ENCODE measurements at places on chromosomes 5 and 9. TPM values are rescaled to one million over a fixed set of nuclear protein-coding genes. Genes with fewer than 3 reads are reported as not detected.

DNA sequence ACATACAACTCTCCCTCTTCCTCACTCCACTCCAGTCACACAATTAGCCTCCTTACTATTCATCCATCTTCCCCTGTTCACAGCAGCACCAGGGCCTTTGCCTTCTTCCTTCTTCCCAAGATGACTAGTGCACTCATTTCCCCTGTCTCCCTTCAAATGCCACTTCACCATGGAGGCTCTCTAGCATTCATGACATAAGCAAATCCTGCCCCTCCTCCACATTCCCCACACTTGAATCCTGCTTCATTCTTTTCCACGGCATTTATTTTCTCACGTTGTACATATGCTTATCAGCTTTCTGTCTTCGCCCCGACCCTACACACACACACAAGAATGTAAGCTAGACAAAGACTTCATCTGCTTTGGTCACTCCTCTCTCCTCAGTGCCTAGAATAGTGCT lies 133.3 kb downstream of the CDK5RAP2 start:
- DNase-seq: no peak

GRCh38 chr5:154365823-154366222 lies 80.0 kb upstream of the SAP30L start:
- no peak for DNase-seq

DNA sequence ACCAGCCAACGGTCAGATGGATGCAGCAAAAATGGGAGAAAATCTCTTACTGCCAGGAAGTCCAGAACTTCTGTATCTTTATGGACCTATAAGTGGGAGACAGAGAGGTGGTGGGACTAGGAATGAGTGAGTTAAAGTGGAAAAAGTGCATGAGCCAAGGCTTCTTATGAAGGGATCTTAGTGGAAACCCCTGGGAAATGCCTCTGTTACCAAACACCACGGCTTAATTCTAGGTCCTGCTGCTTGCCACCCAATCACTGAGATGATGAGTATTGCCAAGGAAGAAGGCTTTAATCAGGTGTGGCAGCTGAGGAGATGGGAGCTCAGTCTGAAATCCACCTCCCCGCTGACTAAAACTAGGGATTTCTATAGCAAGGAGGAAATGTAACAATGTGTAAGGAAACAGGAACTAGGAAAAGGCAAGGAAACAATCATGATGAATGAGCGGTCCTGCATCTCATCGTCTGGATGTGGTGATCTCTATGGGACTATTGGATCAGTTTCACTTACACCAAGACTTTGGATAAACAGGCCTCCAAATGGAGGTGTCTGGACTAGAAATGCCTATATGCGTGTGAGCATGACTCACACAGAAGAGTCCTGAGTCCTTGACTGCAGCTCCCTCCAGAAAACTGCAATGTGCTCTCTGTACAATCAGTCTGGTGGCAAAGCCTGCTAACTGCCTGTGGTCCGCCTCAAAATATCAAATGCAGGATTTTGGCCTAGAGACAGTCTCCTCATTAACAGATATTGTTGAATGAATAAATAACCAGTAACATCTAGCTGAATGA lies 98.2 kb upstream of the PRR16 start:
- DNase-seq: no peak

- no peak for DNase-seq
Observed at GRCh38 chr9:37425298-37425752, 2.8 kb downstream of the GRHPR start.

GRCh38 chr5:98111686-98112085 lies 661.8 kb upstream of the RGMB start:
- DNase-seq: no peak

DNA sequence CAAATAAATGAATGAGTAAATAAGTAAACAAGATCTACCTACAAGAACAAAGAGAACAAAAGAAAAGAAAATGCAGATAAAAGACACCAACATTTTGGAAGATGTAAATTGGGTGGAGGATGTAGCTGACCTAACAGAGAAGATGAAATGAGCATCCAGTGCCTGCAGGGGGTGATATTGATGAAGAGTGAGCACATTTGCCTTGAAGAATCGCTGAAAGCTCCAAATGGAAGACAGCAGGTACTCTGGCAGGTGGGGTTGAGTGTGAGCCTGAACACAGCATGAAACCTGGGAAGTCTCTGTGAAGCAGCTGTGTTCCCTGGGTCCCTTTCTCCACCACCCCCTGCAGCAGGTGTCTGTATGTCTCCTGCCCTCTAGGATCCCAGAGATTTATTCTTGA lies 125.6 kb downstream of the NXNL2 start:
- DNase-seq: no peak

DNA sequence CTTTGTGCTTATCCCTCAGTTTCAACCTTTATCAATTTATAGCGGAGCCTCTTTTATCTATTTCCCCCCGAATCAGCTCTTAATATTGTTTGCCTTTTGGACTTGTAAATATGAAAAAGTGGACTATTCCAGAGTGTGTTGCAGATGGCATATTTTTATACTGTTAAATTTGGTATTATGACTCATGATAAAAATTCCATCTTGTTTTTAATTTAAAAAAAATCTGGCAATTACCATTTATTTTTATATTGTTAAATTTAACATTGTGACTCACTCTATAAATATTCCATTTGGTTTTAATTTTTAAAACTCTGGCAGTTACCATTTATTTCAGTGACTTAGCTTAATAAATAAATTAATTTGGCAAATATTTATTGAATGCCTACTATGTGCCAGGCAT lies 37.5 kb downstream of the RBM27 start:
- DNase-seq: no peak

- no peak for DNase-seq
Observed at GRCh38 chr5:120512068-120512467, 48.0 kb downstream of the PRR16 start.

GRCh38 chr5:66494437-66494836 lies 101.8 kb upstream of the MAST4 start:
- DNase-seq: no peak

DNA sequence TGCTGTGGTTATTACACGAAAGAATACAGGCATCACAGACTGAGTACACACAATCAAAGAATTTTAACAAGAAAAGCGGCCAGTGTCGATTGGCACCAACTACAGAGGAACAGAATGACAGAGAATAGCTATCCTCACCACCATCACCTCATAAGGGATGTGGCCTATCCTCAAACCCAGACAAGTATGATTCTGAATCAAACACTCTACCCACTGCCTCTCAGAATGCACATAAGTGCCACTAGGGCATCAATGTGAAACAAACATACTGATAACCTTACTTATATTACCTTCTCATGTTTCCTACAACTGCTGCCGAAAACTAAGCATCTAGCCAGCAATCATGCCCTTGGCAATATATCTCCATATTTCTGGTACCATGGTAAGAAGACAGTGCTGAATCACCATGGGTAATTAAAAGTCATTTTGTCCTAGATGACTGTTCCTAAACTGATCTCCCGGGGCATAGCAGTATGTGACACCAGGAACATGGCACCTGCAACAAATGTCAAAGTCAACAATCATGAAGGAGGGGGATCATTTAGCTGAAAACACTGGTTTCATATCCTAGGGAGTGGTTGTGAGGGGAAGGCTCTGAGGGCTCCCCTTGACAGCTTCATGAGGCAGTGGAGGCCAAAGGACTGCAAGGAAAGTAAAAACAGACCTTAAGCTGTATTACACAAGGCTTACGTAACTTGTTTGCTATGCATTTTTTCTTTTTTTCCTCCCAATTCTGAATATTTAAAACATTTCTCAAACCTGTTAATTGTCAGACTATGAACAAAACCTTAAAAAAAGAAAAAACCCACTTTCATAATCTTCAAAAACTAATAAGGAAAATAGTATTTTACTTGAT lies 88.3 kb downstream of the LHFPL2 start:
- no peak for DNase-seq

DNA sequence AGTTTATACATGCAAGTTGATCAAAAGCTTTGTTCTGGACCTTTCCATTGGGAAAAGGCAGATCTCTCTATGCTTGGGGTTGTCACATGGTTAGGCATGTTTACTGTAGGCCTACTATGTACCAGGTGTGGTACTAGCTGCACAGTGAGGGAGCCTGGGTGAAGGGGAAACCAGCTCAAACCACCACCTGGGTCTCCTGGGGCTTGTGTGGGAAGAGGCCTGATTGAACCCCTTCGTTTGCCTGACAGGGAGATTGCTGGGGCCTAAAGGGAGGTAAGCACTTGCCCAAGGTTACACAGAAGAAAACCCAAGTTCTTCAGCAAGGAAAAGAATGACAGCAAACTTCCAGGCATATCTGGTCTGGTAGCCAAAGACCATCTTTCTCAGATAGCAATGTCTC lies 145.9 kb downstream of the MELK start:
- DNase-seq: no peak

Gene PDZD2
- 0.13 TPM for total RNA-seq

Gene PCDHB9
- total RNA-seq: 0.18 TPM

Gene TAF11L5
- total RNA-seq: not detected

Gene SLC31A1
- 12.0 TPM for total RNA-seq

Gene TRPM3
- total RNA-seq: not detected

Gene SPINK13
- not detected for total RNA-seq
